ENCODE measurements at places on chromosomes 16 and 17.

DNA sequence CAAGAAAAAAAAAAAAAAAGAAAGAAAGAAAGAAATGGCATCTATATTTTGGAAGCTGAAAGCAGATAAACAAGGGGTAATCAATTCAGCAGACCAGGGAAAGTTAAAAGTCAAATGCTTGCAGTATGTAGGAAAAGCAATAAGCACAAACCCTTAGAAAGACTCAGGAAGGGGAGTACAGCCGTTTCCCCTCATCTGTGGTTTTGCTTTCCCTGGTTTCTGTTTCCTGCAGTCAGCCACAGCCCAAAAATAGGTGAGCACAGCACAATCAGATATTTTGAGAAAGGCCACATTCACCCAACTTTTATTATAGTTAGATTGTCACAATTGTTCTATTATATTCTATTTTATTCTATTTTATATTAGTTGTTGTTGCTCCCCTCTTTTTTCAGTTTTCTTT, 14.4 kb upstream of the ALOX12 start:
- DNase-seq: no peak

DNA sequence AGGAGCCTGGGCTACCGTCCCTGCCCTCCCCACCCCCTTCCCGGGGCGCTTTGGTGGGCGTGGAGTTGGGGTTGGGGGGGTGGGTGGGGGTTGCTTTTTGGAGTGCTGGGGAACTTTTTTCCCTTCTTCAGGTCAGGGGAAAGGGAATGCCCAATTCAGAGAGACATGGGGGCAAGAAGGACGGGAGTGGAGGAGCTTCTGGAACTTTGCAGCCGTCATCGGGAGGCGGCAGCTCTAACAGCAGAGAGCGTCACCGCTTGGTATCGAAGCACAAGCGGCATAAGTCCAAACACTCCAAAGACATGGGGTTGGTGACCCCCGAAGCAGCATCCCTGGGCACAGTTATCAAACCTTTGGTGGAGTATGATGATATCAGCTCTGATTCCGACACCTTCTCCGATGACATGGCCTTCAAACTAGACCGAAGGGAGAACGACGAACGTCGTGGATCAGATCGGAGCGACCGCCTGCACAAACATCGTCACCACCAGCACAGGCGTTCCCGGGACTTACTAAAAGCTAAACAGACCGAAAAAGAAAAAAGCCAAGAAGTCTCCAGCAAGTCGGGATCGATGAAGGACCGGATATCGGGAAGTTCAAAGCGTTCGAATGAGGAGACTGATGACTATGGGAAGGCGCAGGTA, 762 bp downstream of the CDK12 start:
- DNase-seq: peak; percentile 21

GRCh38 chr17:4810696-4811290, 3.8 kb downstream of the PLD2 start:
- DNase-seq: no peak

GRCh38 chr17:3983606-3984484, 19.6 kb upstream of the ATP2A3 start:
- no peak for DNase-seq

GRCh38 chr17:79204261-79204660, 129.6 kb downstream of the ENGASE start:
- DNase-seq: no peak

DNA sequence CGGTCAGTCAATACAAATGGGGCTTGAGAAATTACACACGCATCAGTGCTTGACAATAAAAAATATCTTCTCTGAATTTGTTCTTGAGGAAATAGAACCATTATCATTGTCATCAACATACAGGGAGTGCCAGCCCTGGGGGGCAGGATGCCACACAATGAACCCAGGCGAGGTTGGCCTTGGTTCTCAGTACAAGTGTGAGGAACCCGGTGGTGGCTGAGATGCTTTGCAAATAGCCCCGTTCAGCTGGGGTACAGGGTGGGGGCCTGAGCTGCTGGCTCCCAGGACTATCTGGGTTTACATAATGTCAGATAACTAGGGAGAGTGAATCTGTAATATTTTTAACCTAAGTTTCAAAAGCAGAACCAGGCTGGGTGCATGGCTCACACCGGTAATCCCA, 112.8 kb upstream of the CDC42EP4 start:
- no peak for DNase-seq

- no peak for DNase-seq
Measured at GRCh38 chr16:1926271-1926670, 8.1 kb upstream of the HS3ST6 start.

DNA sequence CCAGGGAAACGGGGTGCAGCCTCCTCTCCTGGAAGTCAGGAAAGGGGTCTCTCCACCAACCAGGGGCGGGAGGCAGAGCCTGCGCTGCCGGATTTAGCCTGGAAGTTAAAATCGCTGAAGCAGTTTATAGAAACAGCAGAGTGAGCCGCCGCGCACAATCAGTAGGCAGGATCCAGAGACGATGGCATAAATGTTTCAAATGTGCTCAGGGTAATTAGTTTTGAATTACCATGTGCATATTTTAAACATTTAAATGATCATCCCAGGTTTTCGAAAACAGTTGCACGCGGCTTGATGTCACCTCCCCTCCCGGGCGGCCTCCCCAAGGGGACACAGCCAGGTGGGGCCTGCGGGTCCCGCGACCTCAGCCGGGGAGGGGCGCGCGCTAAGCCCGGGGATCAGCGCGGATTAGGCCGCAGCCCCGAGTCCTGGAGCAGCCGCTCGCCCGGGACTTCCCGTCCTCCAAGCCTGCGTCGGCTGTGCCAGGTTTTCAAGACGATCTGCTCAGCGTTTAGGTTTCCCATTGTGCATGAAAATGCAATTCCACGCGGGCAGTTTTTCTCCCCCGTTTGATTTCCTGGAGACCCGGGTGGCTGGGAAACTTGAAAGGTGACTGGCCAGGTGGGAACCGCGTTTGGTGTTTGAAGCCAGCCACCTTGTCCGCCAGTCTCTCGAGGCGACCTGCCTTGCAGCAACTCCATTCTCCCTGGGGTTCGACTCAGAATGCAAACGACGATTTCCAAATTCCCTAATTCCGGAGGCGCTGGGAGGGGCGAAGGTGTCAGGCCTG, 78.3 kb downstream of the RPA1 start:
- DNase-seq: no peak

GRCh38 chr16:77998350-77999023, 23.9 kb upstream of the CLEC3A start:
- no peak for DNase-seq

DNA sequence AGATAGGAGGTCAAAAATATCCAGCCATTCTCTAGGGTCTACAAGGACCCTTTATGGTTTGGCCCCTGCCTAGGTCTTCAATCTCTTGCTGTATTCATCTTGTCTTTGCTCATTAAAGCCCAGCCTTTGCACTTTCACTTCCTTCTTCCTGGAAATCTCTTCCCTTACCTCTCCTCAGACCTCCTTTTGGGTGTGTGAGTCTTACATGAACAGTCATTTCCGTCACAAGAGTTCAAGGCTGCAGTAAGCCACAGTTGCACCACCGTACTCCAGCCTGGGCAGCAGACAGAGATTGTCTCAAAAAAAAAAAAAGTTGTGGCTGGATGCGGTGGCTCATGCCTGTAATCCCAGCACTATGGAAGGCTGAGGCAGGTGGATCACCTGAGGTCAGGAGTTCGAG, 6.0 kb upstream of the ATP1B2 start:
- no peak for DNase-seq

GRCh38 chr16:73170612-73171038, 122.7 kb upstream of the ZFHX3 start:
- DNase-seq: no peak

DNA sequence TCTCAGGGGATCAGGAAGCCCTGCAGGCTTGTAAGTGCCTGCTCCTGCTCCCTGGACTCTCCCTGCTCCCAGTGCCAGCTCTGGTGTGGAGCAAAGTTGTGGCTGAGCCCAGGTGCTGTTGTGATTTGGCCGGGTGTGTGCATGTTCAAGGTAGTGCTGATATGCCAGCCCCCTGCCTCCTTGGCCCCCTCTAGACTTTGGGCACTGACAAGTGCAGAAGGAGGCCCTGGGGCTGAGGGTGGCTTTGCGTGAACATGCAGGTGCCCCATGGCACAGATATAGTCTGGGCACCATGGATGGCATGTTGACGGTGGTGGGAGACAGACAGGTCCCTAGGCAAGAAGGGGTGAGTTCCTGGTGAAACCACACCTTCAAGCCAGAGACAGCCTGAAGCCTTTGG, 441.6 kb upstream of the CDH8 start:
- no peak for DNase-seq

GRCh38 chr17:48611681-48612455, 1.1 kb upstream of the HOXB7 start:
- DNase-seq: peak; percentile 97

Data from NCI-H345 (cell line).